ENCODE measurements at places on chromosomes 1 and 21.

- DNase-seq, result no peak
These were observed 13.9 kb downstream of the CHIT1 start for GRCh38 chr1:203215573-203215972.

- no peak for DNase-seq
These were observed 22.8 kb downstream of the CDC7 start for GRCh38 chr1:91523482-91523881.

DNA sequence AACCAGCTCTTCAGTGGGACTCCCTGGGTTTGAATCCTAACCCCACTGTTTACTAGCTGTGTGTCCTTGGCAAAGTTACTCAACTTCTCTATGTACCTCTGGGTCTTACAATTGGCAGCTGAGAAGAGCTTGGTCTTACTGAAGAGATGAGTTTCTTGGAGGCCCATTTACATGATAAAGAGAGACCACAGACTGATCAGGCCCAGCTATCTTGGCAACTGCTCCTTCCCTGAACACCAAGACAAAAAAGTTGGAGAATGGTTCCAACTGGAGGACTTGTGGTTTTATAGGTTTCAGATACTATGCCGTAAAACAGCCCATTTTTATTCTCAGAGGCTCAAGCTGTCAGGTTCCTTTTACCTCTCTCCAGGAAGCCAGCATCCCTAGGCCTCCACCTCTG is 24.8 kb upstream of the CNIH3 start:
- no peak for DNase-seq

- no peak for DNase-seq
These were observed 25.7 kb downstream of the RASAL2 start for GRCh38 chr1:178119628-178120027.
